Gastroesophageal sphincter (tissue), 4 donors: ENCODE measurements at places on chromosomes 1 and 21.

GRCh38 chr21:31502537-31503143 lies 156.9 kb upstream of the SOD1 start:
- no peaks in the 10 kb centered on the region for H3K4me1 ChIP-seq
- no peak for ATAC-seq
- no peaks in the 10 kb centered on the region for H3K36me3 ChIP-seq
- H3K27ac ChIP-seq = no peak overlapping the region
- no peaks in the 10 kb centered on the region for H3K27me3 ChIP-seq
- H3K4me3 ChIP-seq = no peak overlapping the region

- peaks cover 18% of the 10 kb centered on the region for H3K36me3 ChIP-seq
- H3K27me3 ChIP-seq = no peaks in the 10 kb centered on the region
- no peak overlapping the region for H3K4me3 ChIP-seq
- no peak for ATAC-seq
- H3K4me1 ChIP-seq = peaks cover 23% of the 10 kb centered on the region
Measured at GRCh38 chr21:33801424-33802405, 113.9 kb downstream of the ATP5PO start.

GRCh38 chr1:171877701-171878100 lies 36.4 kb downstream of the DNM3 start:
- no peak overlapping the region for H3K4me3 ChIP-seq
- no peaks in the 10 kb centered on the region for H3K4me1 ChIP-seq
- no peaks in the 10 kb centered on the region for H3K36me3 ChIP-seq
- no peaks in the 10 kb centered on the region for H3K27me3 ChIP-seq
- ATAC-seq = no peak

GRCh38 chr1:236018885-236019453 lies 45.9 kb downstream of the NID1 start:
- peak; percentile 84 for ATAC-seq
- H3K36me3 ChIP-seq = no peaks in the 10 kb centered on the region
- H3K4me1 ChIP-seq = no peaks in the 10 kb centered on the region
- peak overlapping the region; percentile 90 for H3K27ac ChIP-seq
- H3K4me3 ChIP-seq = no peak overlapping the region

GRCh38 chr1:155030899-155031298 lies 2.7 kb downstream of the DCST2 start:
- H3K4me3 ChIP-seq = no peak overlapping the region
- no peak overlapping the region for H3K27ac ChIP-seq
- no peaks in the 10 kb centered on the region for H3K36me3 ChIP-seq

DNA sequence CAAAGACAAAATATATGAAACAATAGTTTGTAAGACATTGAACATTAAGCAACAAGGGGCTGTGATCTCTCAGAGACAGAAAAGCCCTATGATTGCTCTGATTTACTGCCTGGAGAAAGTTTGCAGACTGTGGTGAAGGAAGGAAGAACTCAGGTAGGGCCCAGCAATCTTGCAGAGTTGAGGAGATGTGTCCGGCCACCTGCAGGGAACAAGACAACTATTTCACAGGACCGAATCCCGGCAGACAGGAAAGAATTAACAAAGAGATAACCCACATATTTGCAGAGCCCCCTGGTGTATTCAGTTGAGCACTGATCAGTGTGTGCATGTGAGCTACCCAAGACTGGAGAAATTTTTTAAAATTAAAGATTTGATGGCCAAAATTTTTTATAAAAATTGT lies 58.3 kb upstream of the FMN2 start:
- H3K27ac ChIP-seq = no peak overlapping the region
- no peak for ATAC-seq
- no peaks in the 10 kb centered on the region for H3K27me3 ChIP-seq
- H3K4me3 ChIP-seq = no peak overlapping the region
- H3K36me3 ChIP-seq = no peaks in the 10 kb centered on the region
- no peaks in the 10 kb centered on the region for H3K4me1 ChIP-seq

GRCh38 chr1:204576422-204576821 lies 60.2 kb downstream of the MDM4 start:
- no peak overlapping the region for H3K27ac ChIP-seq
- H3K4me1 ChIP-seq = peaks cover 8% of the 10 kb centered on the region
- H3K4me3 ChIP-seq = no peak overlapping the region
- no peak for ATAC-seq

DNA sequence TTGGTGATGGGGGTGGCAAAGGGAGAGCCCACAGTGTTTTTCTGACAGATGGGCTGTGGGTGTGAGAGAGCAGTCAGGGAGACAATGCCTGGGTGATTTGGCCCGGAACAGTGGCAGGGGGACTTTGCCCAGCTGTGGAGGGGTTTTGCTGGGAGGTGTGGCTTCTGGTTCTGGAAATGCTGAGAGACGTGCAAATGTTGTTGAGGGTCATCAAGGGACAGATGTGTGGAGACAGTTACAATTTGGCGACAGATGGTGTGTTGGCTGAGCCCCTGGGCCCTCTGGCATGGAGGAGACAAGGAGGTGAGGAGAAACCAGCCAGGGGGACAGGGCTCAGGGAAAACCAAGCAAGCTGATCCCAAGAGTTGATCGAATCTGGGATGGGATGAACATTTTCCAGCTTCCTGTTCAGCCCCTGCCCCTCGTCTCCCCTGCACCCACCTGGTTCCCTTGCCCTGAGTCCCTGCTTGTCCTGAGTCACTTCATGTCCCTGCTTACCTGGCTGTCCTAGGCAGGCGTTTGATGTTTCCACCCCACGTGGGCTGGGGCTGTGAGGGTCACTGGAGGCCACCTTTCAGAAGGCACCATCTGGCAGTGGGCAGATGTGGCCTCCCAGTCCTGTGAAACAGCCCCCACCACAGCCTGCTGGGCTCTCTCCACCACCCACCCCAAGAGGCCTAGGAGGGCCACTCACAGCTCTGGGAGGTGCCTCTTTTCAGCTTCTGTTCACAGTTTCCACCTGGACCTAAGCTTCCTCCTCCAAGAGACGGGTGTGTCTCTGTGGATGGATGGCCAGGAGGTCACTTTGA lies 15.8 kb upstream of the ZNF678 start:
- no peaks in the 10 kb centered on the region for H3K36me3 ChIP-seq
- H3K27ac ChIP-seq = no peak overlapping the region
- H3K4me1 ChIP-seq = no peaks in the 10 kb centered on the region
- H3K4me3 ChIP-seq = no peak overlapping the region

- no peaks in the 10 kb centered on the region for H3K36me3 ChIP-seq
- no peaks in the 10 kb centered on the region for H3K4me1 ChIP-seq
- no peak overlapping the region for H3K4me3 ChIP-seq
- H3K27ac ChIP-seq = no peak overlapping the region
- no peaks in the 10 kb centered on the region for H3K27me3 ChIP-seq
Measured at GRCh38 chr1:64090436-64090835, 113.0 kb upstream of the UBE2U start.

DNA sequence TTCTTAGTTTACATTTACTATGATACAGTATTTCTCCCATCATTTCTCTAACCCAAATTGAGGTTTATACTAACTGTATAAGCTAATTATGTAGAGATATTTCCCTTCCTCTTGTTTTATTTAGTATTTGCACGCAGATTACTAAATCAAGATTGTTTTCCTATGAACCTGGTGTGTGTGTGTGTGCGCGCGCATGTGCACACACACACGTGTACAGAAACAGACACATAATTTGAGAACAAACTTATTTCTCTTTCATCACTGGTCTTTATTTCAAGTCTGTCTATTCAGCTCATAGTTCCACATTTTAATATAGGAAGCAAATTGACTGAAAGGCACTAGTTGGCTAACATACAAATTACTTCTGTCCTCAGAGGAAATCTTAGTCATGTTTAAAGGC lies 19.7 kb upstream of the COL24A1 start:
- H3K36me3 ChIP-seq = no peaks in the 10 kb centered on the region
- H3K27me3 ChIP-seq = no peaks in the 10 kb centered on the region
- H3K4me1 ChIP-seq = no peaks in the 10 kb centered on the region
- ATAC-seq = no peak

GRCh38 chr1:44489481-44489880 lies 84.4 kb downstream of the RNF220 start:
- H3K27me3 ChIP-seq = peaks cover 18% of the 10 kb centered on the region
- no peaks in the 10 kb centered on the region for H3K36me3 ChIP-seq
- H3K4me1 ChIP-seq = no peaks in the 10 kb centered on the region
- no peak overlapping the region for H3K27ac ChIP-seq
- no peak for ATAC-seq

GRCh38 chr1:10678402-10678801 lies 118.0 kb downstream of the CASZ1 start:
- no peak overlapping the region for H3K4me3 ChIP-seq
- H3K27me3 ChIP-seq = no peaks in the 10 kb centered on the region

DNA sequence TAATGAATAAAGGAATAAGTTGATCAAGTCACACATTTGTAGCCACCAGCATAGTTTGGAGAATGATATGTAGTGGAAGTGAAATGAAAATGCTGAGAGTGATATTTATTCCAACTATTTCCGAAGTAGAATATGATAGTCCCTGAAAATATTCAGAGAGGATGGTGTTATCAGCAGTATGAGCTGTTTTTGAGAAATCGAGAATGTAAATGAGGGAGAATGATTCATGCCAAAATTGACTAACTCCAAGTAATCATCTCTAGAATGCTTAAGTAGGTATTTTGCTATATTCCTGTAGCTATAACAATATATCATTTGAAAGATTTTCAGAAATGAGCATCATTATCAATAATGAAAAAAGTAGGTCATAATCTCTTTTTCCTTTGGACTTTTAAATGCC lies 178.9 kb downstream of the PDE4B start:
- no peaks in the 10 kb centered on the region for H3K27me3 ChIP-seq
- no peak overlapping the region for H3K4me3 ChIP-seq
- ATAC-seq = no peak
- no peaks in the 10 kb centered on the region for H3K4me1 ChIP-seq
- no peaks in the 10 kb centered on the region for H3K36me3 ChIP-seq

- ATAC-seq = no peak
- H3K4me1 ChIP-seq = no peaks in the 10 kb centered on the region
- no peaks in the 10 kb centered on the region for H3K27me3 ChIP-seq
- H3K4me3 ChIP-seq = no peak overlapping the region
Measured at GRCh38 chr1:240888039-240888786, 276.3 kb upstream of the GREM2 start.

GRCh38 chr1:82634266-82634665 lies 833.5 kb downstream of the ADGRL2 start:
- ATAC-seq = no peak
- no peaks in the 10 kb centered on the region for H3K27me3 ChIP-seq
- H3K4me1 ChIP-seq = no peaks in the 10 kb centered on the region
- H3K4me3 ChIP-seq = no peak overlapping the region

GRCh38 chr1:11731691-11732283 lies 4.1 kb upstream of the AGTRAP start:
- ATAC-seq = peak; percentile 66
- no peaks in the 10 kb centered on the region for H3K27me3 ChIP-seq
- H3K4me3 ChIP-seq = peak overlapping the region; percentile 49
- H3K4me1 ChIP-seq = peaks cover 61% of the 10 kb centered on the region
- H3K27ac ChIP-seq = peak overlapping the region; percentile 84

- ATAC-seq = no peak
- H3K36me3 ChIP-seq = no peaks in the 10 kb centered on the region
- no peaks in the 10 kb centered on the region for H3K4me1 ChIP-seq
- H3K4me3 ChIP-seq = no peak overlapping the region
- H3K27me3 ChIP-seq = no peaks in the 10 kb centered on the region
- peak overlapping the region; percentile 57 for H3K27ac ChIP-seq
Measured at GRCh38 chr1:246008363-246008831, 498.7 kb downstream of the SMYD3 start.

DNA sequence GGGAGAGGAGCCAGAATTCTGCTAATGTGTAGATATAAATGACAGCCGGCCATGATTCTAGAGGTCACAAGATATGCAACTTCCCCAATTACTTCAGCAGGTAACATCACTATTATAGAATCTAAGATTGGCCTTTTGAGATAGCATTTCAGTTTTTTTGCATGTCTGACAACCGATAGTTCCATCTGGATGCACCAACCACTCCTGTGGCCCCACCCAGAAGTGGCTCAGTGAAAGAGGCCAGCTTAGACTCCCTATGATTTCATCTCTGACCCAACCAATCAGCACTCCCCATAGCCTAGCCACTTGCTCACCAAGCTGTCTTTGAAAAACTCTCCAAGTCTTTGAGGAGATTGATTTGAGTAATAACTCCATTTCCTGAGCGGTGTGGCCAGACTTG lies 30.3 kb upstream of the NUF2 start:
- H3K27me3 ChIP-seq = no peaks in the 10 kb centered on the region
- H3K27ac ChIP-seq = no peak overlapping the region
- no peaks in the 10 kb centered on the region for H3K36me3 ChIP-seq
- no peak overlapping the region for H3K4me3 ChIP-seq
- H3K4me1 ChIP-seq = no peaks in the 10 kb centered on the region
- ATAC-seq = no peak

DNA sequence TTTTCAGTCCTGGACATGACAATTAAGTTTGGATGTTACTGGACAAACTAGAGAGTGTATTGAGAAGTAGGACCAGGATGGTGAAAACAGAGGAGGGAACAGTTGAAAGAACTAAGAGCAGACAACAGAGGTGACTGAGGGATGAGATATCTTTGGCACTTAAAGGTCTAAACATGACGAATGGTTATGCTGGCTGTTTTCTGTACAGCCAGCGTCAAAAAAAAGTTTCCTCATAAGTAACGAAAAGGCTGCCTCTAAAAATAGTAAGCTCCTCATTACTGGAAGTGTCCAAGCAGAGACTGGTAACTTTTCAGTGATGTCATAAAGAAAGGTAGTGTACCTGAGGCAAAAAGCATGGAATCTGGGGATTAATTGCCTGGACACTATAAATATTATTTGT lies 35.2 kb upstream of the AK4 start:
- H3K4me3 ChIP-seq = no peak overlapping the region
- no peak for ATAC-seq
- H3K27ac ChIP-seq = no peak overlapping the region
- H3K27me3 ChIP-seq = no peaks in the 10 kb centered on the region
- peaks cover 18% of the 10 kb centered on the region for H3K4me1 ChIP-seq

GRCh38 chr1:25568834-25569596 lies 25.6 kb downstream of the LDLRAP1 start:
- peak overlapping the region; percentile 92 for H3K27ac ChIP-seq
- no peaks in the 10 kb centered on the region for H3K27me3 ChIP-seq
- H3K4me3 ChIP-seq = no peak overlapping the region
- H3K4me1 ChIP-seq = peaks cover 39% of the 10 kb centered on the region

DNA sequence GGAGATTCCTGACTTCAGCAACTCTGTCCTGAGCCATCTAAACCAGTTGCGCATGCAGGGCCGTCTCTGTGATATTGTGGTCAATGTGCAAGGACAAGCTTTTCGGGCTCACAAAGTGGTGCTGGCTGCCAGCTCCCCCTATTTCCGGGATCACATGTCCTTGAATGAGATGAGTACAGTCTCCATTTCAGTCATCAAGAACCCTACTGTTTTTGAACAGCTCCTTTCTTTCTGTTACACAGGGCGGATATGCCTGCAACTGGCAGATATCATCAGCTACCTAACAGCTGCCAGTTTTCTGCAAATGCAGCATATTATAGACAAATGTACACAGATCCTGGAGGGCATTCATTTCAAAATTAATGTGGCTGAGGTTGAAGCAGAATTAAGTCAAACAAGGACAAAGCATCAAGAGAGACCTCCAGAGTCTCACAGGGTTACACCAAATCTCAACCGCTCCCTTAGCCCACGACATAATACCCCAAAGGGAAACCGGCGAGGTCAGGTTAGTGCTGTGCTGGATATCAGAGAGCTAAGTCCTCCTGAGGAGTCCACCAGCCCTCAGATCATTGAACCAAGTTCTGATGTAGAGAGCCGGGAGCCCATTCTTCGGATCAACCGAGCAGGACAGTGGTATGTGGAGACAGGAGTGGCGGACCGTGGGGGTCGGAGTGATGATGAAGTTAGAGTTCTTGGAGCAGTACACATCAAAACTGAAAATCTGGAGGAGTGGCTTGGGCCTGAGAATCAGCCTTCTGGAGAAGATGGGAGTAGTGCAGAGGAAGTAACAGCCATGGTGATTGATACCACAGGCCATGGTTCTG lies 2.3 kb downstream of the ZBTB37 start:
- H3K4me1 ChIP-seq = peaks cover 7% of the 10 kb centered on the region
- no peaks in the 10 kb centered on the region for H3K36me3 ChIP-seq
- H3K4me3 ChIP-seq = no peak overlapping the region
- no peak for ATAC-seq
- no peak overlapping the region for H3K27ac ChIP-seq
